ENCODE measurements at places on chromosomes 2 and 18.

DNA sequence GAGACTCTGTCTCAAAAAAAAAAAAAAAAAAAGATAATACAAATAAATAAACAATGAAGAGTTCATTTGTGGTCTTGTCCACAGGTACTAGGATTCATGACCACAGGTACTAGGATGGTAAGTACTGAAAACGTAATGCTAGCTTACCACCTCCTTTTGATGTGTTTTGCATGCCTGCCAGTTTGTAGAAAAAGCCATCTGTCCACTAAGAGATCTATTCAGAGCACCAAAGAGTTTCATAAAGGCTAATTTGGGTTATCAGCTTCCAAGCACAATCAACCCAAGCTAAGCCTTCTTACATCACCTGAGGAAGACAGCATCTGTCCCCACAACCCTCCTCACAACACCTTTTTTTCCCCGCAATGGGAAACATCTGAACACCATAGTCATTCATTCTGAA lies 477.2 kb downstream of the ZEB2 start:
- no peak for DNase-seq

GRCh38 chr2:43081131-43081765 lies 145.2 kb downstream of the ZFP36L2 start:
- DNase-seq, result no peak

DNA sequence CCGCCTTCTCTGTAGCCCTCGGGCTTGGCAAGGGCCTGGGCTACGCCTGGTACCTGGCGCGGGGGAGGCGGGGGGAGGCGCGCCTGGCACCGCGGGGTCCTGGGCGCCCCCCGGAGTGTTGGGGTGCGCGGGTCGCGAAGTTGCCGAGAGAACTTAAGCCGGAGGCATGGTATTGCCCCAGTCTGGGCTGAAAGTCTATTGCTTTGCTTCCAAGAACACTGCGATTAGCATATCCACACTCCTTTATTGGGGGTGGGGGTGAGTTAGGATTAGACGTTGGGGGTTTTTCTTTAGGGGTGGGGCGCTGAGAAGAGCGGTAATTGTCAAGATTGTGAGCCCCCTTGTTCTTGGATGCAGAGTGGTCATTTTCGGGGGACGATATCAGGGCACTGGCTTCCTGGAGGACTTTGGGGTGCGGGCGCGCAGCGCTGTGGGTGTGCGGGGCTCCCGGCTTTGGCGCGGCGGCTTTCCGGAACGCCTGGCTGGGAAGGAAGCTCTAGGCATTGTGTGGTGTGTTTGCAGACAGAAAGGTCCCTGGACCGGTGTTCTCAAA lies 798 bp downstream of the TANC1 start:
- no peak for DNase-seq

DNA sequence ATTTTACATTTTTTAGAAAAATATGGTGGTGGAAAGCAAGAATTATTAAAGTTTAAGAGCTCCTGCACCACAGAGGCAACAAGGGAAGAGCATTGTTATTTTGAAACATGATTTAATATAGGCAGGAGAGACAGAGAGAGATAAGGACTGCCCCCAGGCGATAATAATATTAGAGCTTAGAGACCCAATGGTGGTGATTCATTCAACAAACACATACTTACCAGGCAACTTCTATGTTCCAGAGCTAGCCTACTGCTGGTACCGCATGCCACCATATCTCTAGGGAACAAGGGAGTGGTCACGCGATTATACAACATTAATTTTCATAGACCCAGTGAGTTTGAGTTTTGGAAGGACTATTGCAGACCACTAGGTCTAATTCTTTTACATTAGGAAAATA lies 327.8 kb upstream of the SOX11 start:
- DNase-seq, result no peak

DNA sequence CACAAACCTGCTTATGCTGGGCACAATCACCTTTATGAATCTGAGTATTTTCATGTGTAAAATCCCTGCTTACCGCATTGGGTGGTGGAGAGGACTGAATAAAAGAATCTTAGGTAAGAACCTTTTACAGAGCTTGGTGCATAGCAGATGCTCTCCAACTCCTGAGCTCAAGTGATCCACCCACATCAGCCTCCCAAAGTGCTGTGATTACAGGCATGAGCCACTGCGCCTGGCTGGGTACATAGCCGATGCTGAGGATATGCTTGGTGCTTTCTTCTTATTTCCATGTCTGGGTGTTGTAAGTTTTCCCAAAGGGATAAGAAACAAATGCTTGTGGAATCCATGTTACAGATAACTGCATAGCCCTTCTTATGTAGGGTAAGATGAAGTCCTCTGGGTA lies 244.3 kb upstream of the PXDN start:
- DNase-seq, result no peak

GRCh38 chr2:233495503-233496496 lies 70.8 kb downstream of the USP40 start:
- no peak for DNase-seq

Measured in IMR-90 (cell line).